ENCODE measurements at places on chromosomes 2 and 18. TPM values are rescaled to one million over a fixed set of nuclear protein-coding genes. Genes with fewer than 3 reads are reported as not detected.

SLC23A3 gene
- 14.8 TPM for polyA plus RNA-seq

ARHGAP15 gene
- 3.6 TPM for polyA plus RNA-seq

TEX44 gene
- not detected for polyA plus RNA-seq

ASPRV1 gene
- 3.6 TPM for polyA plus RNA-seq

VRK2 gene
- polyA plus RNA-seq: 22.3 TPM

MREG gene
- 18.4 TPM for polyA plus RNA-seq

AQP12B gene
- polyA plus RNA-seq: 0.49 TPM

NXPH2 gene
- polyA plus RNA-seq: 4.9 TPM

GRCh38 chr18:34767601-34768027, 57.5 kb downstream of the DTNA start:
- no peak for DNase-seq

GRCh38 chr2:60525899-60526298, 27.6 kb downstream of the BCL11A start:
- no peak for DNase-seq

GRCh38 chr2:96877042-96877451, 7.2 kb upstream of the SEMA4C start:
- DNase-seq: no peak

- no peak for DNase-seq
Measured at GRCh38 chr2:224927646-224928173, 114.6 kb downstream of the DOCK10 start.

DNA sequence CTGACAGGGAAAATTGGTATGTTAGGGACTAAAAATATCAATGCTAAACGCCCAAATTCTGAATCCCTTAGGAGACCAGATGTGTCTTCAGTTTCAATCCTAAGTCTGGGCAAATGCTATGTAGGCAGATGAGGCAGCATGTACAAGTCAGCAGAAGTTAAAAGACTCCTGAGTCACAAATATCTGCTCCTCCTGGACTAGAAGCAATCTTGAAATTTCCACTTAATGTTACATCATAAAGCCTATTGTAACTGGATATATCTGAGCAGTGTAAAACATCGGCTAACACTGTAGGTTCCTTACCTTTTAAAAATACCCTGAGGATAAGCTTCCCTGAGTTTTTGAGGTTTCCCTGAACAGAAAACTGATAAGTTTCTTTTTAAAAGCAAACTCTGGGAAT, 1087.6 kb upstream of the PIK3C3 start:
- no peak for DNase-seq

DNA sequence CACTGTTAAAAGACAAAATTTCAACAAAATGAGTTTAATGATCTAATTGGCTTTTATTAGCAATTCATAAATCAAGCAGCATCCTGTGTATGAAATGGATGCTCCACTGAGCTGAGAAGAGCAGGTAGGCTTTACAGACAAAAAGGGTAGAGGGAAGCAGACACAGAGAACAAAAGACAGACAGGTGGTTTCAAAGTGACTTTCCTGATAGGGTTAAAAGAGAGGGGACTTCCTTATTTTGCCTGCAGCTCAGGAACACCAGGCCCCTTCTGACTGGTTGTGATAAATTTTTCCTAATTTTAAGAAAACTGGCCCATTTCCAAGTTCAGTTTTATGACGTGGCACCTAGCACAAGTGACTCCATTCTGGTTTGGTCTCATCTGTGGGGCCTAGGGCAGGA, 11.9 kb downstream of the TEX51 start:
- DNase-seq: no peak

- no peak for DNase-seq
Measured at GRCh38 chr2:142796161-142796560, 81.3 kb upstream of the KYNU start.

- no peak for DNase-seq
Measured at GRCh38 chr2:175461839-175462238, 280.3 kb upstream of the ATP5MC3 start.

DNA sequence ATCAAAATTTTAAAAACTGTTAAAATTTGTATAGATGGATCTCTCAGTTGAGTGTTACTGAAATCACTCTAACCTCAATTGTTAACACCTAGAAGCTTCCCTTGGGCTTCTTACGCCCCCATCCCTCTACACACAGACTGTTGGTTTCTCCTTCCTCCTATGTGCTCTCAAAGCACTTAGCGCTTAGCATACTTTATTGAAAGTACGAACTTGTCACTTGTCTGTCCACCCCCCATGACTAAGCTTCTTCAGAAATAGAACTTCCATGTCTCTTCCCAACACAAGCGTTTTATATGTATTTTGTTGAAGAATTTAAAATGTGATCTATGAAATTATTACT, 441 bp downstream of the MPHOSPH10 start:
- DNase-seq: no peak

GRCh38 chr2:237259201-237259600, 154.8 kb downstream of the COL6A3 start:
- DNase-seq: no peak

- peak; percentile 34 for DNase-seq
Measured at GRCh38 chr2:148645539-148646230, 1.1 kb downstream of the EPC2 start.

GRCh38 chr2:70433315-70433714, 120.3 kb downstream of the TGFA start:
- no peak for DNase-seq

DNA sequence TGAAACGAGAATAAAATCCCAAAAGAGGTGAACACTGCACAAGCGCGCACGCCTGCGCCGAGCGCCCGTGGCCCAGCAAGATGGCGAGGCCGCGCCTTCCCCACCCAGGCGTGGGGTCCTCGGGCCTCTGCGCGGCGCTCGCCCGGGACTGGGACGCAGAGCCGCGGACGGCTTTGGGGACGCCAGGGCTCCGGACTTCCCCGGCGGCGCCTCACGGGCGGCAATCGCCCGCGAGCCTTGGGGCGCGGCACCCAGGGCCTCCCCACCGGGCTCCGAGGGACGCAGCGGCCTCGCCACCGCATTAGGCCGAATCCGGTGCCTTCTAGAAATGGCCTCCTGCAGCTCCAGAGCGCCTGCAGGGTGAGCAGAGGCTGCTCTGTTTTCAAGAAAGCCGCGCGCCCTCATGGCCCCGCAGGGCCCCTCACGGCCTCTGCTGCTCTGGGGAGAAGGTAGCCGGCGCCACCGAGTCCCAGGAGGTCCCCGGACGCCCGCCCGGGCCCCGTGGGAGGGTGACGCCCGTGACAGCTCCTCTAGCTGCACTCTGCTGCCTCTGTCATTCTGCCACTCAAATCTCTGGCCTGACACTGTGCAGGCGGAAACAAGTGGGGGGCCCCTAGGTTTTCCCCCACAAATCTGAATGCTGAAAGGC, 35.9 kb upstream of the POMC start:
- no peak for DNase-seq

- DNase-seq: no peak
Measured at GRCh38 chr2:102271844-102272243, 39.5 kb upstream of the IL1RL1 start.

DNA sequence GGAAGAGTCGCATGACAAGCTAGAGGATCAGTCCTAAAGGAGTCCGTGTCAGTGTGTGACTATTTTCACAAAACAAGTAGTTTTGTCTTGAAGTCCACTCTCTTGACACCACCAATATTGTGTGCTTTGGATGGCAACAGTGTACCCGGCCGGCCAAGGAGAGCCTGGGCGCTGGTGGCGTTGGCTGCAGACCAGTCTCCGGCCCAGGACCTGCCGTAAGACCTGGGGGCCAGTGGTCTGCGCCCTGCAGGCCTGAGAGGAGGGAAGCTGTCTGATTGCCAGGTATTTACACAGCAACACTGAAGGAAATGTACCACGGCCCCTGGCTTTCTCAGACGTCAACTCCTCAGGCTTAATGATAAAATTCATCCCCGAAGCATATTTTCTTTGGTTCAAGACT, 472.4 kb upstream of the SALL3 start:
- no peak for DNase-seq

DNA sequence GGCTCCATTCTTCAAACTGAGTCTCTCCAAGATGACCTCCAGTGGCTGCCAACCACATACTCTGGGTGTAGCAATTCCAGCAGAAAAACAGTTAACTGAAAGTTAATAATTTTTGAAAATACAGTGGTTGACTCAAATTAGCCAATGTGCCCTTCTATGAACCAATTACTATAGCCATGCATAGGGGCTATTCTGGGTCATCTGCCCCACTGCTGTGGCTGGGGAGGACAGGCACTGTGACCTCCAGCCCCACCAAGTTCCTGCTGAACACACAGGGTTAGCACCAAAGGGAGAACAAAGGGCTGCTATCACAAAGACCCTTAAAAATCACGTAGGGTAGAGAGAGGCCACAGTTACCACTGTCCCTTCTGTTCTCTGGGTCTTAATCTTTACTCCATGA, 123.0 kb downstream of the IRS1 start:
- DNase-seq: no peak

DNA sequence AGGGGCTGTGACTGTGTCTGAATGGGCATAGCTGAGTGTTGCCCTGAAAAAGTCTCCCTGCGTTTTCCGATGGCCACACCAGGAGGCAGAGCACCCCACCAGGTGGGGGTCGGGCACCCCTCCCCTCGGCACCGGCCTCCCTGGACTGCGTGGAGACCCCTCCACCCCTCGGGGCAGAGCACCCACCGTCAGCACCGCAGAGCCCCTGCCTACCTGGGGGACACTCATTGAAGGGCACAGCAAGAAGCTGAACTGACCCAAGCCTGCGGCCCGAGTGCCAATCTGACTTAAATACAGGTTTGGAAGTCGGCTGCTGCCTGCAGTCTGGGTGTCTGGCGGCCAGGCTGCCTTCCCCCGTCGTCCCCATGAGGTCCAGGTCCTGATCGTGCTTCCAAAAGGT, 69.9 kb downstream of the KCNG2 start:
- no peak for DNase-seq

DNA sequence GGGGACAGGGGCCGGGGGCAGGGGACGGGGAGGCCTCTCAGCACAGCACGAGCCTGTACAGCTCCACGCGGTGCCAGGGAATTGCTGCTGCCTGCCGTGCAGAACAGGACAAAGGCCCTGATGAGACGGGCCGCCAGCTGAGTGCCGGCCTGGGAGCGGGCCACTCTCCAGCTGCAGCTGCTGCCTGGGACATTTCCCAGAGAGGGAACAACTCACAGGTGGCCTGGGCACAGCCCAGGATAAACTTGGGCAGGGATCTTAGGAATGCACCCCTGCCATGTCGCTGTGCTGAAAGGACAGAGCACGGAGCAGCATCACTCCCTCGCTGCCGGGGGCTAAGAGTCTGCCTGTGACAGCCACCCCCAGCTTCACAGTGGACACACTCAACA, 38.8 kb downstream of the CENPO start:
- no peak for DNase-seq

DNA sequence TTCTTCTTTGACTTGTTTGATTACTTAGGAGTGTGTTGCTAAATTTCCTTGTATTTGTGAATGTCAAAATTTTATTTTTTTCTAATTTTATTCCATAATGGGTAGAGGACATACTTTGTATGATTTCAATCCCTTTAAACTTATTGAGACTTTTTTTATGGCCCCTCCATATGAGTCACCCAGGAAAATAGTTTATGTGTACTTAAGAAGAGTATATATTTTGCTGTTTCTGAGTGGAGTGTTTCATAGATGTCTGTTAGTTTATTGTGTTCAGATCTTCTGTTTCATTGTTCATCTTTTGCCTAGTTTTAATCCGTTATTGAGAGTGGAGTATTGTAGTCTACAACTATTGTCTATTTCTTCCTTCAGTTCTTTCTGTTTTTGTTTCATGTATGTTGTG, 81.9 kb downstream of the EPB41L5 start:
- DNase-seq: no peak

DNA sequence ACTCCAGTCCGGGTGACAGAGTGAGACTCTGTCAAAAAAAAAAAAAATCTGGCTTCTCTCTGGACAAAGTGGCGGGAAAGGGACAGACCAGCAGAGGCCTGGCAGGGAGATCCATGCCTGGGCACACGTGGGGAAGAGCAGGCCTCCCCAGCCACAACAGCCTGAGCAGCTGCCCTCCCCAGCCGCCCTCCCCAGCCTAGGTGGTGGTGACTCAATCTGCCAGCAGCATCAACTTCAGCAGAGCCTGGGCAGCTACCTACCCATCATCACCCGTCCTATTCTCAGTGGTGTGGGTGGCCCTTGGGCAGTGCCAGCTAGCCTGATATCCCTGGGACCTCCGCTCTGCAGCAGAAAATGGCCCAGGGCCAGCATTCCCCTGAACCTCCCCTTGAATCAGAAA, 612.4 kb downstream of the FBXO15 start:
- DNase-seq: no peak

DNA sequence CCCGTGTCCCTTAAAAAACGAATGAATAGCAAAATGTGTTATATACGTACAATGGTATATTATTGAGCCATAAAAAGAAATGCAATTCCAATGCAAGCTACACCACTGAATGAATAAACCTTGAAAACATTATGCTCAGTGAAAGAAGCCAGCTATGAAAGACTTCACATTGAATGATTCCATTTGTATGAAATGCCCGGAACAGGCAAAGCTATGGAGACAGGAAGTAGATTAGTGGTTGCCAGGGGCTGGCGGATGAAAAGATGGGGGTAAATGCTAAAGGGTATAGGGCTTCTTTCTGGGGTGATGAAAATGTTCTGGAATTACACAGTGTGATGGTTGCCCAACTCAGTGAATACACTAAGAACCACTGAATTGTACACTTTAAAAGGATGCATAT, 113.3 kb downstream of the NOL10 start:
- no peak for DNase-seq

- no peak for DNase-seq
Measured at GRCh38 chr2:73827018-73827417, 1.7 kb upstream of the STAMBP start.

- no peak for DNase-seq
Measured at GRCh38 chr2:233453111-233453915, 99.0 kb downstream of the DGKD start.

Measured in left renal cortex interstitium (tissue), 4 donors.